ENCODE measurements at places on chromosomes 1 and 21. TPM values are rescaled to one million over a fixed set of nuclear protein-coding genes. Genes with fewer than 3 reads are reported as not detected.

Gene C1orf74
- total RNA-seq: 2.0 TPM

Gene MAP10
- total RNA-seq: 1.4 TPM

Gene SPTA1
- total RNA-seq: 0.52 TPM

Gene NCF2
- total RNA-seq: 0.16 TPM

Gene ETV3L
- total RNA-seq: not detected

Gene C4BPA
- total RNA-seq: not detected

Gene APCS
- total RNA-seq: not detected

Gene DAB1
- 0.32 TPM for total RNA-seq

Gene TNNI3K
- 3.9 TPM for total RNA-seq

Gene MATN1
- total RNA-seq: not detected
